ENCODE measurements at places on chromosomes 4 and X.
A peak's percentile ranks its signal among the peaks of the same experiment; 100 is the strongest.

- no peak for DNase-seq
- peaks cover 12% of the 10 kb centered on the region for H3K27me3 ChIP-seq
- peak overlapping the region; percentile 43 for H3K4me3 ChIP-seq
- no peak overlapping the region for H3K27ac ChIP-seq
Observed at GRCh38 chrX:86148594-86148993, 343 bp downstream of the DACH2 start.

GRCh38 chr4:36325499-36325898 lies 44.1 kb downstream of the DTHD1 start:
- no peak for DNase-seq
- H3K4me3 ChIP-seq = no peak overlapping the region
- no peaks in the 10 kb centered on the region for H3K27me3 ChIP-seq
- no peaks in the 10 kb centered on the region for H3K36me3 ChIP-seq

DNA sequence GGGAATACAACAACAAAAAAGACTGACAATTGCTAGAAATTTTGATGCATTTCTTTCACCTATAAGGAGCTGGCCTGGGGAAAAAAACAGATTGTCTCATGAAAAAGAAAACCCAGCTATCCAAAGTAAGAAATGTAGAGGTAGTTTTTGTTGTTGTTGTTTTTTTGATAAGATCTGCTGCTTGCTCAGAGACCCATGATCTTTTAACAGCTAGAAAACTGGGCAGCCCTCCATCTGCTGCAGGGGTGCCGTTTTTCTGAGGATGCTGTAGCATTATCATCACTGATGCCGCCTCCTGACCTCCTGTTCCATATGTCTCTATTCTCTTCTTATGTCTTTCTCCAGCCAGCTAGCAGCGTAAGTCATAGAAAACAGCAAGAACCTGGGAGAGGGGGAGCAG lies 98.3 kb downstream of the BMPR1B start:
- DNase-seq = no peak
- no peak overlapping the region for H3K27ac ChIP-seq
- H3K4me3 ChIP-seq = no peak overlapping the region

DNA sequence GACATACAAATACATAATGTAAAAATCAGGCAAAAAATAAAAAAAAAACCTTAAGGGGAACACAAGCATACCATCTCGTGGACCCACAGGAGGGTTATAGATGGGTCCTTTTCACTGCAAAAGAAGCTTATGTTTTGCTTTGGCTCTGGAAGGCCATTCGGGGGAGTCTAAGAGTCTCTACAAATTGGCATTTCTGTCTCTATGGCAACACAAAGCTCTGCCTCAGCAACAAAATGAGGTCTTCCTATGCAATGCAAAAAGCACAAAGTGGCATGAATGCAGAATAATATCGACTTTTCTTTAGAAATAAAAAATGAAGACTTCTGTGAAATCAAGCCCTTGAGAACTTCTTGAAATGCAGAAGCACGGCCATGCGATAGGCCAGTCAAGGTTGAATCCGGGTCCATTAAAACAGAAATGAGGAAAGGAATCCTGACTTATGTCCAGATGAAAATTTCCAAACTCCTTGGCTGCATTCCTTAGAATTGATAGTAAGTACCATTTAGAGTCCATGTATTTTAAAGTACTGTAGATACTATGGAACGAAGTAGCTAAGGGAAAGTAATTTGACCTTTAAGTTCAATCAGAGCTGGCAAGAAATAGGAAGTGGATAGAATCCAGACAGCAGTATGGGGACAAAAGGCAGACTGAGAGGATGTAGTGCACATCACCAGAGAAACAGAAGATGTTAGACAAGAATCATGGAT lies 63.7 kb upstream of the PDLIM3 start:
- H3K27ac ChIP-seq = no peak overlapping the region
- no peaks in the 10 kb centered on the region for H3K4me1 ChIP-seq
- peaks cover 11% of the 10 kb centered on the region for H3K27me3 ChIP-seq
- H3K36me3 ChIP-seq = no peaks in the 10 kb centered on the region
- no peak overlapping the region for H3K4me3 ChIP-seq

DNA sequence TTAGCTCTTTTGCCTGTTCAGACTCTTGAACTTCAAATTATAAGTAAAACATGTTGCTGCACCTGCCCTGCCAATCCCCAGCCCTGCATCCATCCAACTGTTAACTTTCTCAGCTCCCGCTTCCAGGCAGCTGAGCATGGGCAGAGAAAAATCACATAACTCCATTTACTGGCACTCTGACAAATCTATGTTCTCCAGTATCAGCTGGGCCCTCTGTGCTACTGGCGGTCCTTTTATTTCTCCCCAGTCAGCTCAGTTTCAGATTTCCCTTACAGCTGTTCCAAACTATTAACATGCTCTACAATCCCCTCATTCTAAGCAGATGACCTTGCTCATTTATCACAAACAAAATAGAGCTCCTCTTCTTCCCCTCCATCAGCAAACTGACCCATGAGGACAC lies 240.4 kb upstream of the TET2 start:
- no peaks in the 10 kb centered on the region for H3K4me1 ChIP-seq
- no peak overlapping the region for H3K27ac ChIP-seq
- H3K36me3 ChIP-seq = no peaks in the 10 kb centered on the region
- no peak for DNase-seq

DNA sequence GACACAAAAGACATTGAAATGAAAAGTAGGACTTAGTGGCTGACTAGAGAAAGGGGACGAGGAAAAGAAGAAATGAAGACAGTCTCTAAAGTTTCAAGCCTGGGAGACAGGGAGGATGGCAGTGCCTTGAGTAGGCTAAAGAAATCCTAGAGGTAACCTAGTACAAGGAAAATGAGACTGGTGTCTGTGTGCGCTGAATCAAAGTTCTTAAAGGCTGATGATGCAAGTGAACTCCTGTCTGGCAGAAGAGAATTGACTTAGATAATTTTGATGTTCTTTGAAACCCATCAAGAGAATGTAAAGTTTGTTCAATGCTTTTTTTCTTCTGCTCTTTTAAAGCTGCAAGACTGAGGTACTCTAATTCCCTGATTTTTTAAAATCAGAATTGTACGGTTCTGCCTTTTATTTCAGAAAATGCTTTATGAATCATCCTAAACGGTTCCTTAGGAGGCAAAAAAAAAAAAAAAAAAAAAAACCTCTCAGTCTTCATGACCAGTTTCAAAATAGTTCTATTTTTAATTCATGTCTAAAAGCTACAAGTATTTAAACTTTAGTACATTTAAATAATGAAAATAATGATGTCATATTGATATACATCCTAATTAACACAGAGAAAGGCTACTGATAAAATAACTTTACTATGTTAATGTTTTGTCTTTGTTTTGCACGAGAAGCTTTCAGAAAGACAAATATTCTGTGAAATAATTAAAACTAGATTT lies 189.8 kb downstream of the PPP3CA start:
- H3K36me3 ChIP-seq = no peaks in the 10 kb centered on the region
- H3K4me3 ChIP-seq = peak overlapping the region; percentile 74
- peaks cover 1% of the 10 kb centered on the region for H3K27me3 ChIP-seq
- peaks cover 70% of the 10 kb centered on the region for H3K4me1 ChIP-seq

DNA sequence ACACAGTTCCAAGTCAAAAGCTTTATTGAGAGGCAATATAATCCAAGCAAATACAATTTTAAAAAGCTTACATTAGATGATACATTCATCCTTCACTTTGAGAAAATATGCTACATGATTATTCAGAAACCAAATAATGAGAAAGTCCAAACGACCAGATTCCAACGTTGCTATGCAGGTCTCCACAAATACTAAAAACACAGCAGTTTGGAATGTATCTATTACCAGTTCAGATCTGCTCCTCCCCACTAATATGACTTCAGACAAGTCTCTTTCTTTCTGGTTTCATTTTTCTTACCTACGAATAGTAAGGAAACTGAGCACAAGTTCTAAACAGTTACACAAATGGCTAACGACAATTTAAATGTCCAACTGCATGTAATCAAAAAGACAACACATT lies 9.5 kb downstream of the NAF1 start:
- peak overlapping the region; percentile 85 for H3K4me3 ChIP-seq
- H3K27me3 ChIP-seq = no peaks in the 10 kb centered on the region
- peaks cover 16% of the 10 kb centered on the region for H3K36me3 ChIP-seq
- DNase-seq = peak; percentile 78
- H3K27ac ChIP-seq = peak overlapping the region; percentile 98

DNA sequence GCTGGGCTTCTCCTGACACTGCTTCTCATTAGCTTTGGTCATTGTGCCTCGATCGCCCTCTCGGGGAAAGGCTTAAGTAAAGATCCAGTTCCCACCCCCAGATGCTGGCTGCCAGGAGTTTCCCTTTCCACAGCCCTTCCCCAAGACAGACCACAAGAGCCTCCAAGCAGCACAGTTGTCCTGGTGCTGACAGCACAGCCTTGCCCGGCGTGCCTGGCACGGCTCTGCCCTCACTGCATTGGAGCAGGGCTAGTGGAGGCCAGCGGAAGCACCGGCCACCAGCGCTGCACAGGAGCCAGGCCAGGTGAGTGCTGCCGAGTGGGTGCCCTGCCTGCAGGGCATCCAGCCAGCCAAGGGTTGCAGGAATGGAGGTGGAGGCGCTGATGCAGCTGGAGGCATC lies 9.7 kb upstream of the MSANTD1 start:
- no peaks in the 10 kb centered on the region for H3K36me3 ChIP-seq
- DNase-seq = no peak
- H3K4me1 ChIP-seq = peaks cover 12% of the 10 kb centered on the region
- H3K4me3 ChIP-seq = no peak overlapping the region

- peak; percentile 74 for DNase-seq
- H3K4me3 ChIP-seq = no peak overlapping the region
- no peaks in the 10 kb centered on the region for H3K4me1 ChIP-seq
- H3K27ac ChIP-seq = no peak overlapping the region
Observed at GRCh38 chrX:123835661-123836371, 24.0 kb upstream of the XIAP start.

GRCh38 chrX:80807606-80807991 lies 2.1 kb downstream of the BRWD3 start:
- H3K4me3 ChIP-seq = peak overlapping the region; percentile 93
- no peak for DNase-seq
- peak overlapping the region; percentile 74 for H3K27ac ChIP-seq
- H3K27me3 ChIP-seq = peaks cover 3% of the 10 kb centered on the region
- H3K36me3 ChIP-seq = no peaks in the 10 kb centered on the region

DNA sequence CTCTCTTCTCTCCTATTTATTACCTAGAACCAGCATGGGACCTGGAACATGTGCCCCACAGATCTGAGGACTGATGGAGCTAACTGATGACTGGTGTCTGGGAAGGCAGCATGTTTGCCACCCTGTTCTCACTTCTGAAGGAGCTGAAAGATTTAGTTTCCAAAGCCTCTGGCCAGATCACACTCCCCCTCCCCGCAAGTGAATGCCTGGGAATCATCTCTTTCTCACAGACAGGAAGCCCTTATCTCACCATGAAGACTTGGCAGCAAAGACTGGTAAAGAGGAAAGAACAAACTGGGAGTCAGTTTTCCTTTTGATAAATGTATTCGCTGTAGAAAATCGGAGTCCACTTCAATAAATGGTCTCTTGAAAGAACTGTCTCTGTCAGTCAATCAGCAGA lies 21.0 kb upstream of the PCYT1B start:
- no peak overlapping the region for H3K4me3 ChIP-seq
- H3K4me1 ChIP-seq = no peaks in the 10 kb centered on the region
- peaks cover 9% of the 10 kb centered on the region for H3K27me3 ChIP-seq
- no peak overlapping the region for H3K27ac ChIP-seq

DNA sequence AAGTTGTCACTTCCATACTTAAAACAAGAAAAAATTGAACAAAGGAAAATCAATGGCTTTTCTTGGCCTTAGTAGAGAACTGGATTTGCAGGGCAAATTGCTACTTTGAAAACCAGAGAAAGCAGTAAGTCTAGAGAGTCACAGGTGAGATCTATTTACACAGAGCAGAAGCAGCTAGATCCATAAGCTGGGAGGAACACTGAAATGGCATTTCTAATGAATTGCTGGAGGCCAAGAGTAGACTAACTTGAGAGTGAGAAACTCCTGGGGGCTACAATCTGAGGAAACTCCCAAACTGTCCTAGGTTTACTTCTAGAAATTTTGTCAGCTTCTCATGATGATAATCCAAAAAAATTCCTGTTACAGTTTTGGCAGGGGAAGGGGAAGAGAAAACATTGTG lies 133.3 kb downstream of the SPCS3 start:
- no peaks in the 10 kb centered on the region for H3K27me3 ChIP-seq
- no peak for DNase-seq
- no peak overlapping the region for H3K4me3 ChIP-seq
- H3K4me1 ChIP-seq = peaks cover 8% of the 10 kb centered on the region
- H3K36me3 ChIP-seq = peaks cover 7% of the 10 kb centered on the region
- H3K27ac ChIP-seq = no peak overlapping the region

DNA sequence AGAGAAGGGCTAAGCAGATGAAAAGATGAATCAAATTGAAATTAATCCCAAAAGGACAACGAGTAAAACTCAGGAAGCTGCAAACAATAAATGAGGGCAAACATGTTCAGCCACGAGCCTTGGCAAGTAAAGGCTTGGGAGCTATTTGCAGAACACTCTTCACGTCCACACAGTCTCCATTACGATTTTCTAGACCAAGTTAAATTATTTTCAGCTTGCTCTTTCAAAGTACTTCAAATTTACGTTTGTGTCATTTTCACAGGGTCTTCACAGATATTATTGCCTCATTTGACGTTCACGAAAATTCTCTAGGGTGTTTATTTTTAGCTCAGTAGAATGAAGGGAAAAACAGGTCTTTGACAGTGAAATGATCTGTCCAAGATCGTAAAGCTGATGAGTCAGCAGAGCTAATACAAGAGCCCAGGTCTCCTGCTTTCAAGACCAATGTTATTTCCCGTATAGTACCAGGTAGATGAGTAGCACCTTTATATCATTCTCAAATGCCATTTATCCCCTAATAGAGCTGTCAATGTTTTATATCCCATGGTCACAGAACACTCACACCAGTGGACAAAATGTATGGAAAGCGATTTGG lies 20.9 kb downstream of the KLB start:
- H3K27me3 ChIP-seq = peaks cover 1% of the 10 kb centered on the region
- no peak overlapping the region for H3K27ac ChIP-seq
- peaks cover 6% of the 10 kb centered on the region for H3K4me1 ChIP-seq
- H3K36me3 ChIP-seq = no peaks in the 10 kb centered on the region
- no peak overlapping the region for H3K4me3 ChIP-seq

DNA sequence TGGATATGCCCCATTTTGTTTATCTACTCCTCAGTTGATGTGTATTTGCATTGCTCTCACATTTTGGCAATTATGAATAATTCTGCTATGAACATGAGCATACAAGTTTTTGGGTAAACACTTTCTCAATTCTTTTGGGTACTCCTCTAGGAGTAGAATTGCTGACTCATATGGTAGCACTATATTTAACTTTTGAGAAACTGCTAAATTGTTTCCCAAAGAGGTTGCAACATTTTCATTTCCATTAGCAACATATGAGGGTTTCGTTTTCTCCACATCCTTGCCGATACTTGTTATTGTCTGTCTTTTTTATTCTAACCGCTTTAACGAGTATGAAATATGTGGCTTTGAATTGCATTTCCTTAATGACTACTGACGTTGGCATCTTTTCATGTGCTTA lies 185.4 kb downstream of the TSPAN5 start:
- H3K27ac ChIP-seq = peak overlapping the region; percentile 23
- peaks cover 54% of the 10 kb centered on the region for H3K4me1 ChIP-seq
- peaks cover 5% of the 10 kb centered on the region for H3K27me3 ChIP-seq

All from HFFc6 (cell line).